MCF 10A (cell line): ENCODE measurements at places on chromosomes 2 and 18. TPM values are rescaled to one million over a fixed set of nuclear protein-coding genes. Genes with fewer than 3 reads are reported as not detected.

PSD4 gene
- total RNA-seq = 9.6 and 13.2 TPM in 2 replicates

SOX11 gene
- total RNA-seq = not detected in 2 replicates

DNA sequence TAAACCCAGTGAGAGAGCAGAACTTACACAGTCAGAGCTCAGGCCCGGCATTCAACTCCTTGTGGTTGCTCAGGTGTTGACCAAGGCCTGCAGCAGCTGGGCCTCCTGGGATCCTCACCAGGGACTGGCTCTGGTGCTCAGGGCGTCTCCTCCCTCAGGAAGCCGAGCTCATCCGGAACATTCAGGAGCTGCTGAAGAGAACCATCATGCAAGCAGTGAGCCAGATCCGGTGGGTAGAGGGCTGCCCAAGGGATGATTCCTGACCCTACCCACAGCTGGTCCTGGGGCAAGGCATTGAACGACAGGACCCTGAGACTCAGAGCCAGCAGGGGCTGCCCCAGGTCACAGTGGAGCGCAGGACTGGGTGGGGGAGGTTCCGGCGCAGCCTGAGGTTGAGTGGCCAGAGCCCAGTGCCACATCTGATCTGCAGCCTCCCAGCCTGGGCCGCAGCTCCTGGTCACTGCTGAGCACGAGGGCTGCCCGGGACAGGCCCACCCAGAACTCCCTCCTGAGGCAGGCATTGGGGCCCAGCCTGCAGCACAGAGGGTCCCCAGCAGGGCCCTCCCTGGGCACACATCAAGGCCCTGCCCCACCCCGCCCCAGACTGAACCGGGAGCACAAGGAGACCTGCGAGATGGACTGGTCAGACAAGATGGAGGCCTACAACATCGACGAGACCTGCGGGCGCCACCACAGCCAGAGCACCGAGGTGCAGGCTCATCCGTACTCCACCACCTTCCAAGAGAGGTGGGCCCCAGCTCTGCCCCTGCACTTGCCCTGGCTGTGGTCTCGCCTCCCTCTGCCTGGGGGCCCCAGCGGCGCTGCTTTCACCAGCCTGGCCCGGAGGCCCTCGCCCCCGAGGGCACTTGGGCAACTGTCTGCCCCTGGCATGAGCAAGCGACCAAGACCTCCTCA lies 2.4 kb downstream of the TEKT4 start:
- no peak for DNase-seq
- H3K36me3 ChIP-seq = no peaks in the 10 kb centered on the region
- H3K4me3 ChIP-seq = no peak overlapping the region
- no peaks in the 10 kb centered on the region for H3K4me1 ChIP-seq

DNA sequence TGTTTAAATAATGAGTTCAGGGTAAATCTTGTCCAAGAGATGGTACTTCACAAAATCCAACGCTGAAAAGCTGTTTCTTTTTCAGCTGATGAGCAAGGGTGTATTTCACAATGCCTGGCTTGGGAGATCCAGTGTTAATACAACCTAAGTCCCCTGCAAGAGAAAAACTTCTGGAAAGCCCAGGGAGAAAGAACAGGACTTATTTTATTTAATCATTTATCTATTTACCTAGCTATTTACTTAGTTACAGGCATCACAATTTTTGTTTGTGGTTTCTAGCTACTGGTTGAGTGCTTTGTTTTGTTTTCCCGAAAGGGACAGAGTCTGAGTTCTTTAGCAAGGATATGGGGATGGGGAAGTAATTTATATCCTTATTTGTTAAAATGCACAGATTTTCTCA lies 598.2 kb upstream of the SYT4 start:
- H3K4me1 ChIP-seq = peaks cover 8% of the 10 kb centered on the region
- no peaks in the 10 kb centered on the region for H3K36me3 ChIP-seq
- no peaks in the 10 kb centered on the region for H3K27me3 ChIP-seq

GRCh38 chr2:178905261-178905660 lies 98.0 kb upstream of the TTN start:
- H3K4me1 ChIP-seq = peaks cover 8% of the 10 kb centered on the region
- no peak overlapping the region for H3K4me3 ChIP-seq
- no peaks in the 10 kb centered on the region for H3K27me3 ChIP-seq
- no peaks in the 10 kb centered on the region for H3K36me3 ChIP-seq

ELOA2 gene
- total RNA-seq = not detected in 2 replicates

DNA sequence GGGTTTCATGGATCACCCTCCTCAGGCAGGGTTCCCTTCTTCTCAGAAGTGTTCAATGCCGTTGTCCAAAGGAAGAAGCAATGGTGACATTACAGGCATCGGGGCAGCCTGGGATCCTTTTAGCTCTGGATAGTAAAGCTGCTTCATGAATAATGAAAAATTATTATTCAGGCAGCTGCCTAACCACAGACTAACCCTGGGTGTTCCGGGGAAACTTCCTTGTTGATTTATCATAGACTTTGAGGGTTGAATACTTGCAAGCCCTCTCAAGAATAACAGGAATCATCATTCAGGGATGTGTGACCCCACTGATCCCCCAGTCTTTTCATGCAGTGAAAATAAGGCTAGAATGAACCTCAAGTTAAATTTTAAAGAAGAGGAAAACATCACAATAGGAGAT lies 419.4 kb downstream of the MEIS1 start:
- DNase-seq = no peak
- no peaks in the 10 kb centered on the region for H3K27me3 ChIP-seq
- H3K4me3 ChIP-seq = no peak overlapping the region
- H3K36me3 ChIP-seq = no peaks in the 10 kb centered on the region
- peak overlapping the region; percentile 10 for H3K27ac ChIP-seq
- peaks cover 9% of the 10 kb centered on the region for H3K4me1 ChIP-seq

DNA sequence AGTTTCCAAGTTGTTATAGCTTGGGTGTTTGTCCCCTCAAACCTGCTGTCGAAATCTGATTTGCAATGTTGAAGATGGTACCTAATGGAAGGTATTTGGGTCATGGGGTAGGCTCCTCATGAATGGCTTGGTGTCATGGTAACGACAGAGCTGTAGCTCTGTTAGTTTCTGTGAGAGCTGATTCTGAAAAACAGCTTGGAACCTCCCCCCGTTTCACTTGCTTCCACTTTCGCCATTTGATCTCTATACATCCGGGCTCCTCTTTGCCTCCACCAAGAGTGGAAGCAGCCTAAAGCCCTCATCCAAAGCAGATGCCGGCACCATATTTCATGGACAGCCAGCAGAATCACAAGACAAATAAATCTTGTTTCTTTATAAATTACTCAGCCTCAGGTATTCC lies 1035.1 kb upstream of the SLC39A10 start:
- H3K36me3 ChIP-seq = no peaks in the 10 kb centered on the region
- H3K27me3 ChIP-seq = no peaks in the 10 kb centered on the region
- no peak overlapping the region for H3K4me3 ChIP-seq
- no peaks in the 10 kb centered on the region for H3K4me1 ChIP-seq
- DNase-seq = no peak

UGT1A6 gene
- 0.79 TPM in 1 of 2 replicates, not detected in the other for total RNA-seq

NETO1 gene
- 0.82 TPM in 1 of 2 replicates, not detected in the other for total RNA-seq
